ENCODE measurements at places on chromosomes 2 and 18. TPM values are rescaled to one million over a fixed set of nuclear protein-coding genes. Genes with fewer than 3 reads are reported as not detected.

GRCh38 chr2:196963961-196964360 is 37.5 kb upstream of the PGAP1 start:
- H3K4me3 ChIP-seq: no peak overlapping the region
- H3K27me3 ChIP-seq: no peaks in the 10 kb centered on the region
- no peak for DNase-seq
- H3K27ac ChIP-seq: no peak overlapping the region
- peaks cover 30% of the 10 kb centered on the region for H3K4me1 ChIP-seq

GRCh38 chr2:6783238-6783614 is 82.5 kb downstream of the CMPK2 start:
- no peak overlapping the region for H3K4me3 ChIP-seq
- DNase-seq: no peak
- H3K36me3 ChIP-seq: no peaks in the 10 kb centered on the region
- H3K27me3 ChIP-seq: no peaks in the 10 kb centered on the region

DNA sequence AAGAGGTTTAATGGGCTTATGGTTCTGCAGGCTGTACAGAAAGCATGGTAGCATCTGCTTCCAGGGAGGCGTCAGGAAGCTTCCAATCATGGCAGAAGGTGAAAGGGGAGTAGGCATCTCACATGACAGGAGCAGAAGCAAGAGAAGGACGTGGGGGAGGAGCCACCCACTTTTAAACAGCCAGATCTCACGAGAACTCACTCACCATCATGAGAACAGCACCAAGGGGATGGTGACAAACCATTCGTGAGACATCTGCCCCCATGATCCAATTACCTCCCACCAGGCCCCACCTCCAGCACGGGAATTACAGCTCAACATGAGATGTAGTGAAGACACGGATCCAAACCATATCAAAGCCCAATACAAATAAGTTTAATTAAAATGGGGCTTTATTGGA is 113.8 kb downstream of the ATL2 start:
- H3K27ac ChIP-seq: no peak overlapping the region
- H3K36me3 ChIP-seq: no peaks in the 10 kb centered on the region
- peaks cover 21% of the 10 kb centered on the region for H3K4me1 ChIP-seq
- no peak overlapping the region for H3K4me3 ChIP-seq
- H3K27me3 ChIP-seq: no peaks in the 10 kb centered on the region
- DNase-seq: no peak

DNA sequence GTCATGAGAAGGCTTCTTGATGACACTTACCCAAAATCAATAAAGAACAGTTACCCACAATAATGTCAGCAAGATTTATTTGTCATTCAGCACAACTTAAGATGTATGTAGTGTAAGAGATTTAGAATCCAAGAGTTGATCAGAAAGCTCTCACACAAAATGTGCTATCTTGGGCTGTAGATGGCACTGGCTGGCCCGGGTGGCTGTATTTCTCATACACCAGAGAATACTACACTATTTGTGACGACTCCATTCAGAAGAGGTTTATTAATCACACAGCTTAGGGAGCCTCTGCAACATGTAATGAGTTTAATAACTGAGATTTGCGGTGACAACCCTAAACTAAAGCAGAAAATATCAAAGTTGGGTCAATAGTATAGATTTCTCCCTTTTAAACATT is 530.4 kb upstream of the KLHL29 start:
- no peak overlapping the region for H3K4me3 ChIP-seq
- H3K4me1 ChIP-seq: peaks cover 10% of the 10 kb centered on the region
- no peak overlapping the region for H3K27ac ChIP-seq
- no peak for DNase-seq
- H3K27me3 ChIP-seq: no peaks in the 10 kb centered on the region
- no peaks in the 10 kb centered on the region for H3K36me3 ChIP-seq

The CHRNG gene
- total RNA-seq: not detected

DNA sequence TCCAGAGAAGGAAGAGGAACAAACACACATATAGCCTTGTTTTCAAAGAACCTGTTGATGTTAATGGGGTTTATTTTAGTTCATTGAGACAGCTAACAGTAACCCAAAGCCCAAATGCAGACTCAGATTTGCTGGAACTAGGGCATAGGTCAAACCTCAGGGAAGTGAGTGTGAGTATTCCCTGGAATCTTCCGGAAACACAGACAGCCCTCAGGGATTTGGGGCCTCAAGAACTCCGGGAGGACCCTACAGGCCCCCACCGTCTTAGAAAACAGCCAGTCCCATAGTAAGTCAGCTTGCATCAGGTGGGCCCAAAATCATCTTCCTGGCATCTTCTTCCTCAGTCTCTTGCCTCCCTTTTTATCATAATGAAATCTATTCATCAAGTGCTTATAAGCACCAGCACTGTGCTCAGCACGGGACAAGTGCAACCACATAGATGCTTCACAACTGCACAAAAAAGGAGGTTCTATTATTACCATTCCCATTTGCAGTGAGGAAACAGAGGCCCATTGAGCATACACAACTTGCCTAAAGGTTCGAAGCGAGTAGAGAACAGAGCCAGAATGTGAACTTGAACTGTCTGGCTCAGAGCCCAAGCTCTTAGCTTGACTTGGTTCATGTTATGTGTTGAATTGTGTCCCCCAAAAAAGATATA is 50.2 kb upstream of the BCL11A start:
- no peaks in the 10 kb centered on the region for H3K27me3 ChIP-seq
- no peak overlapping the region for H3K27ac ChIP-seq
- peaks cover 4% of the 10 kb centered on the region for H3K4me1 ChIP-seq
- DNase-seq: no peak
- H3K4me3 ChIP-seq: no peak overlapping the region

The CNTNAP5 gene
- total RNA-seq: not detected

DNA sequence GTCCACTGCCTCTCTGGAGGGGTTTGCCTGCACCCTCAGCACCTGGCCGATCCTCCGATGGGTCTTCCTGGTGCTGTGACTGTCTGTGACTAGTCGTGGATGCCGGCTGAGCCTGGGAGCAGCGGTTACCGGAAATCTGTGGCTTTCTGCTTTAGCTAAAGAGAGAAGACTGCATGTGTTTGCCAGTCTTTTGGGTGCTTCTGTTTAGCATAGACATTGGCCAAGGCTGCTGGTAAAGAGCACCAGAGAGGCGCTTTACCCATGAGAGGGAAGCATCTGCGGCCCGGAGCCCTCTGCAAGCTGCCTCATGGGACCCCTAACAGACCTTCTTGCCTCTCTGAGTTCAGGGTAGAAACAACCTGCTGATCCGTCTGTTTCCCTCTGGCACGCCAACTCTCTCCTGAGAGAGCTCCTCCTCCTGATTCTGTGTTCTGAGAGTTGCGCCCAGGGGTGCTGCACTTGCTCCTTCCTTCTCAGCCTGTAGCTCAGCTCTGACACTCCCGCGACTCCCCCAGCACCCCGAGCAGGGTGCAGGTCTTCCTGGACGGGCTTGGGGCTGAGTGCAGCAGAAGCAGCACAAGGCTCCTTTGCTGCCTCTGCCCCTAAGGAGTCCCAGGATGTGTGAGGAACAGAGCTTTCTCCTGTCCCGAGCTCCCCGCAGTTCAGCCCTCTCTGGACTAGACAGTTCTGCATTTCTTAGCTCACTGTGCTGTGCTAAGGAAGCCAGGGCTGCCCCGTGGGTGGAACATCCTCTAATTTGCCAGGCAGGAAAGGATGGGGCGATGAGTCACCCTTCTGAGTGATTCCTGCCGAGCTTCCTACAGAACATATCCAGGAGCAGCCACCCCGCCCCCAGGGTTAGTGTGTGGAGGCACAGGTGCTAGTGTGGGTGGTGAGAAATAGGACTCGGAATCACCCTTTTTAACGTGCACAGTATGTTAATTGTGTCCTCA is 203.2 kb downstream of the SH3RF3 start:
- no peak overlapping the region for H3K4me3 ChIP-seq
- no peak overlapping the region for H3K27ac ChIP-seq
- no peak for DNase-seq
- no peaks in the 10 kb centered on the region for H3K27me3 ChIP-seq
- no peaks in the 10 kb centered on the region for H3K36me3 ChIP-seq

GRCh38 chr18:29161429-29161828 is 984.5 kb upstream of the CDH2 start:
- no peak overlapping the region for H3K4me3 ChIP-seq
- H3K4me1 ChIP-seq: no peaks in the 10 kb centered on the region
- H3K36me3 ChIP-seq: no peaks in the 10 kb centered on the region

The PTH2R gene
- not detected for total RNA-seq

The CTLA4 gene
- not detected for total RNA-seq

The CFC1 gene
- not detected for total RNA-seq

DNA sequence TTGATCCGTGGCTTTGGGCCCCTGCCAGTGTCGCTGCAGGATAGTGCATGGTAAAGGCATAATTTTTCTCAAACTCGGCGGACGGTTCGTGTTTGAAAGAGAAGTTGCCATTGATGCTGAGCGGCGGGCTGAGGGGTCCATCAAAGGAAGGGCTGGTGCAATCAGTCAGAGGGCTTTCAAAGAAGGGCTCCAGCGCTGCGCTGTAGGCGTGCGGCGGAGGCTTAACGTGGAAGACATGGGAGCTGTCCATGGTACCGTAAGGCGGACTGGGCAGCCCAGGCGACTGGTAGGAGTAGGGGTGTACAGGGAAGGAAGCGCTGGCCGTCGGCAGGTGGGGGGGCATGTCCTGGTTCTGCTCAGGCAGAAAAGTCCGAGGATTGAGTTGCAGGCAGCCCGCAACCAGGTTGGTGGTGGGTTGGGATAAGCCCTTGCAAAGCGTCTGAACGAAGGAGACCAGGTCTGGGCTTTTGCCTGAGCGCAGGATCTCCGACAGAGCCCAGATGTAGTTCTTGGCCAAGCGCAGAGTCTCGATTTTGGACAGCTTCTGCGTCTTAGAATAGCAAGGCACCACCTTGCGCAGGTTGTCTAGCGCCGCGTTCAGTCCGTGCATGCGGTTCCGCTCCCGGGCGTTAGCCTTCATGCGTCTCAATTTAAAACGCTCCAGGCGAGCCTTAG is 2.3 kb downstream of the NEUROD1 start:
- no peaks in the 10 kb centered on the region for H3K36me3 ChIP-seq
- H3K4me3 ChIP-seq: no peak overlapping the region
- no peak overlapping the region for H3K27ac ChIP-seq

- H3K27ac ChIP-seq: no peak overlapping the region
- H3K4me1 ChIP-seq: peaks cover 10% of the 10 kb centered on the region
- H3K4me3 ChIP-seq: peak overlapping the region; percentile 77
- no peaks in the 10 kb centered on the region for H3K27me3 ChIP-seq
- DNase-seq: no peak
These were observed 721 bp downstream of the MCEE start for GRCh38 chr2:71129114-71129901.

DNA sequence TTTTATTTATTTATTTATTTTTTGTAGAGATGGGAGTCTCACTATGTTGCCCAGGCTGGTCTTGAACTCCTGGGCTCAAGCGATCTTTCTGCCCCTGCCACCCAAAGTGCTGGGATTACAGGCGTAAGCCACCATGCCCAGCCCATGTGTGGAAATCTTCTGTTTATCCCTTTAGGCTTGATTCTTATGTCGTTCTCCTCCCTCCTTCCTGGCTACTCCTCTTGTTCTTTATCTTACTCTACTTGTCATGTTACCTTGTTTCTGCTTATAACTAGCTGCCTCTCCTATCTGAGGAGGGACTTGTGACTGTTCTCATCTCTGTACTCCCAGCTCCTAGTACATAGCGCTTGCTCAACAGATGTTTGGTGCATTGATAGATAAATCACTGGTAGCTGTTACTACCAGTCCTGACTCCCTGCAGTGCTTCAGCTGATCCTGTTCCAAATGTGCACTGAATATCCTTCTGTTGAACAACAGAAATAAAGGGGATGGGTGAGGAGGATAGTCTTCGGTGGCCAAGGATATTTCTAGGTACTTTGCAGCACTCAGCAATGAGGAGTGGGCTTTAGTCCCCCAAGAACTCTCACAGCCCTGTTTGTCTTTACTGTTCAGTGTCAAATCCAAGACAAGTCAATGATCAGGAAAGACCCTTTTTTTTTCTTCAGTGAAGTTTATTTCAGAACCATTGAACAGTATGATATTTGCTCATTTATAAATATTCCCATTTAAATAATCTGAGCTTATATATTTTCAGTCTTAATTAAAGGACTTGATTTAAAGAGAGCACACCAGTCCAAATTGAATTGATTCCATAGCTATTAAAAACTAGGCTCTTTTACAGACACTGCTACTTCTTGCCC is 7.2 kb downstream of the IL1B start:
- no peak overlapping the region for H3K27ac ChIP-seq
- H3K4me1 ChIP-seq: no peaks in the 10 kb centered on the region
- no peaks in the 10 kb centered on the region for H3K36me3 ChIP-seq
- no peak overlapping the region for H3K4me3 ChIP-seq
- no peaks in the 10 kb centered on the region for H3K27me3 ChIP-seq

The C2orf78 gene
- 0.06 TPM for total RNA-seq

- H3K4me1 ChIP-seq: peaks cover 8% of the 10 kb centered on the region
- no peaks in the 10 kb centered on the region for H3K27me3 ChIP-seq
- no peak overlapping the region for H3K4me3 ChIP-seq
- H3K27ac ChIP-seq: no peak overlapping the region
These were observed 154.0 kb upstream of the NFATC1 start for GRCh38 chr18:79241755-79242154.

GRCh38 chr18:69518989-69519388 is 118.3 kb downstream of the DOK6 start:
- no peaks in the 10 kb centered on the region for H3K4me1 ChIP-seq
- H3K4me3 ChIP-seq: no peak overlapping the region
- no peak overlapping the region for H3K27ac ChIP-seq
- no peaks in the 10 kb centered on the region for H3K36me3 ChIP-seq
- no peak for DNase-seq

- DNase-seq: peak; percentile 14
- H3K27me3 ChIP-seq: no peaks in the 10 kb centered on the region
- no peak overlapping the region for H3K27ac ChIP-seq
- H3K36me3 ChIP-seq: no peaks in the 10 kb centered on the region
- peaks cover 9% of the 10 kb centered on the region for H3K4me1 ChIP-seq
These were observed 75.0 kb downstream of the TPO start for GRCh38 chr2:1488181-1488671.

DNA sequence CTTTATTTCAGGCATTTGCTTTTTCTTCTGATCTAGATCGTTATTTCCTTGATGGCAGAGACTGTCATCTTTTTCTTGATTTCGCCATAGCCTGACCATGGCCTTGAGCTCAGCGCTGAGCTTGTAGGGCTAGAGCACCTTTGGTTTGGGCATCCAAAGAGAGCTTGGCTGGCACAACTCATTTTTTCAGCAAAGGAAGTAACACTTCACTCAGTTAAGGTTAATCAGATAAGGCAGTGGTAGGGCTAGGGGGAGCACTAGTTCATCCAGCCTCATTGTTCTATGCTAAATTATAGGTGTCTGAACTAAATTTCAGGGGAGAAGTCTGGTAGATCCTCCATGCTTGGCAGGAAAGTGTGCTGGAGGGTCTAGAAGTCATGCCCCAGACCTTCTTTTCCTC is 125.0 kb downstream of the SETBP1 start:
- DNase-seq: no peak
- H3K27ac ChIP-seq: no peak overlapping the region
- H3K36me3 ChIP-seq: no peaks in the 10 kb centered on the region
- no peak overlapping the region for H3K4me3 ChIP-seq

DNA sequence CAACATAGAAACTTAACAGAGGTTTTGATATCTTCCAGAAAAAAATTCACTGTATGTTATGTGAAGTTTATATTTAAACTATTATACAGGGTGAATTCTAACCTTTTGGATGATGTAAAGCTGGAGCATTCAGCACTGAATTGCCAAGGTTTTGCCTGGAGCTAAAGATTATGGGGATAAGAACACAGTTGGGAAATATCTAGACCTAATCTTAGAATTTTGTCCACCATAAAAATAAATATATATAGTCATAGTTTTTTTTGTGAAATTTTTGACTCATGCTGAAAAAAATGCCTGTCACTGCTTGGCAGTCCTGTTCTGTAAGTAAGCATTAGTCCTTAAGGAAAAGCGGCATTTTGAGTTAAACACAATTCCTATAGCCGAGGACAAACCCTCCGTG is 339.3 kb upstream of the TMEFF2 start:
- DNase-seq: no peak
- H3K4me1 ChIP-seq: no peaks in the 10 kb centered on the region
- H3K27ac ChIP-seq: no peak overlapping the region
- H3K4me3 ChIP-seq: no peak overlapping the region

Data from neural progenitor cell (in vitro differentiated cells).